ENCODE measurements at places on chromosomes 1 and 21.

- DNase-seq, result no peak
These were observed 27.2 kb downstream of the RNF187 start for GRCh38 chr1:228514421-228514820.

DNA sequence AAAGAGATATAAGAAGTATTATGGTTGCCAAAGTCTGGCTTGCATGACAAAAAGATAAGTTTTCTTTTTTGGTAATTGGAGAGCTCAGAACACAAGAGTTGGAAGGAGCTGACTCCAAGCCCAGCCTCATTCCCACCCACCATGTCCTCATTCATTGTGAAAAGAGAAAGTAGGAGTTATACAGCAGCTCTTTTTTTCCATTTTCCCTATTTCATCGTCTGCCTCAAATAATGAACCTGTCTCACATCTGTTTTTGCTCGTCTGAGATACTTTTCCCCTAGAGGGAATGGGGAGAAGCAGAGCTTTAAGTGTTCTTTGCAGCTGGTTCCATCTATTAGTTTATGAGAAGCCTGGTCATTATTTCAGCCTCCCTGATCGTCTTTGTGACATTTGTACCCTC, 34.7 kb downstream of the AGT start:
- no peak for DNase-seq

DNA sequence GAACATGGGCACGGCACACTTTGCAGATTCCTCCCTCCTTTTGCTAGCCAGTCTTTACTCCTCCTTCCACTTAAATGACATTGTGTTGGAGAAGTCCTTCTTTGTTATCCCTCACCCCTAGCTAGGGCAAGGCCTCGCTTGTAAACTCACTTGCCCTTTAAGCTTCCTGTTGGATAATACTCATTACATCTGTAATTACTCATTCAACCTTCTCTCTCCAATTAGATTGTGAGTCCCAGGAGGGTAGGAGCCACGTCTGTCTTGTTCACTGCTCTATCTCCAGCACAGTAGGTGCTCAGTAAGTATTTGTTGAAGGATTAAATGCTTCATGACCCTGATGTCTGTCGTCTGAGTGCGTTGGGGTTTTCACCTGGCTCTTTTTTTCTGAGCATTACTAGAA, 98.7 kb upstream of the USP24 start:
- no peak for DNase-seq

DNA sequence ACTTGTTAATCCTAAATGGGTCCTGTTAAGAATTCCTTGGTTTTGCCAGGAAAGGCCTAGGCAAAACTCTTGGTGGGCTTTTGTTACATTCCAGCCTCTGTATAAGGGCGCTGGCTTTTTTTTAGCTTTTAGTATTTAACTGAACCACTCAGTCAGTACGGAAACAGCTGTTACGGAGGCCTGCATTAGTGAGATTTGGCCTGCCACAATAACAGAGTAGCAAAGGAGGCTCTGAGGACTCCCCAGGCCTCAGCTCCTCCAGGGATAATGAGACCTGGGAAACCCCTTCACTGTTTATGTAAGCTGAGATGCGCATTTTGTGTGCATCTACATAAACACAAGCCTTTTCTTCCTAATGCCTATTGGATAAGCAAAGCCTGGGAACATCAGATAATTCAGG, 210.2 kb downstream of the APP start:
- DNase-seq, result no peak

DNA sequence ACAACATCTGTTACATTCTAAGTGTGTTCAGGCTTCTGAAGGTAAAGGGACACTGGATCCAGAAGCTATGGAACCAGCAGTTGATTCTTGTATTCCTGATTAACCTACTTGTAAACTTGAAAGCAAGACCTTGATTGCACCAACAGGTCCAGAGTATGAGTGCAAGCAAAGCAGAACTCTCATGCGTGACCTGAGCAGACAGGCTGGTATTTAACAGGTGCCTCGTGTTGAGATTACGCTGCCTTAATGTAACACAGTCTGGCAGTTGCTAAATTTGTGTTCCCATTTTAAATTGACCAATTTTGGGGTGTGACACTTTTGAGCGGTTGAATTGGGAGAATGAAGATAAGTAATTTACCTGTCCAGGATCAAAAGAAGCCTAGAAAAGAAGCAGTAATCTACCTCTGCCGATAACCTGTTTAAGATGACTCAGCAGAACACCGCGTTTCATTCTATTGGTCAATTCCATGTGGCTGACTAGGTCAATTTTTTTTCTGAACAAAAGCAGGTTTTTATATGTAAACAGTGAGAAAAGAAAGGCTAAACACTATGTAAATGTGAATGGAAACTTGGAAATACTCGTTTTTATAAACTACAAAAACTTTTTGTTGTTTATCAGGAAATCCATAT, 147.6 kb downstream of the DYRK1A start:
- DNase-seq, result no peak

DNA sequence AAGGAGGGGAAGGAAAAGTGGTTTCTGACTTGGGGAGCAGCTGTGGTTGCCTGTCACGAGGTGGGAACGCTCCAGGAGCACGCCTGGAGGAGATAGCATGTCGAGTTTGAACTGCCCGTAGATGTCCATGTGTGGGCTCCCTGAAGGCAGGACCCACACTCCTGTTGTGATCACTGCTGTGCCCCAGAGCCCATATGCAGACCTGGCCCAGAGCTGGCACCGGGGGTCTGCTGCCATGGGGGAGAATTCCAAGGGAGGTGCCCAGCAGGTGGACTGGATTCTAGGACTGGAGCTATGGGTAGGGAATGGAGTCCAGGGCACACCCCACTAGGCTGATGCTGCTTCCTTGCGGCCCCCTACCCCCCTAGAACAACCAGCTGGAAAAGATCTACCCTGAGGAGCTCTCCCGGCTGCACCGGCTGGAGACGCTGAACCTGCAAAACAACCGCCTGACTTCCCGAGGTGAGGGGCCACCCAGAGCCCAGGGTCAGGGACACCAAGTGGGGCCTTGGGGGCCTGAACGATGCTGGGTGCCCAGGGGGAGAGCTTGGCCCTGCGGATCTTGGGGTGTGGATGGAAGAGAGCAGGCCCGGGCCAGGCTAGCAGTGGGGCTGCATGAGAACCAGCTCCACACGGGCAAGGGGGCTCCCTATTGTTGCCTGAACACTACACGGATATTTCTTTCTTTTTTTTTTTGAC, 9.3 kb downstream of the PODN start:
- no peak for DNase-seq

- no peak for DNase-seq
These were observed 65.0 kb downstream of the SYT6 start for GRCh38 chr1:114088392-114089299.

- no peak for DNase-seq
These were observed 38.5 kb downstream of the TGFB2 start for GRCh38 chr1:218383681-218384080.

DNA sequence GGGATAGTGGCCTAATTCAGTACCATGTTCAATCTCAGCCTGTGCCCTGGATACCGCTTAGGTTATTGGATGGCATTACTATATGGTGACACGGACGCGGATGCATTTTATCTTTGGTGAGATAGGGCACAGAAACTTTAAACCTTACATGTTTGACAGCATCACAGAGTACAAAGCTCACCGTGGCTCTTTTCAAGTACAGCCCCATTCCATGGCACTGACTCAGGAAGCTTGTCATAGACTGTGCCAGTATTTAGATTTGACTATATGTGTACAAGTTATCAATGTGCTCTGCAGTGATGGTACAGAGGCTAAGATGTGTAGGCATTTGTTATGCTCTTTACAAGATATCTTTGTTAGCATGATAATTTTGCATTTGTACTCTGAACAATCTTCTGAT, 169.0 kb downstream of the RYR2 start:
- no peak for DNase-seq

DNA sequence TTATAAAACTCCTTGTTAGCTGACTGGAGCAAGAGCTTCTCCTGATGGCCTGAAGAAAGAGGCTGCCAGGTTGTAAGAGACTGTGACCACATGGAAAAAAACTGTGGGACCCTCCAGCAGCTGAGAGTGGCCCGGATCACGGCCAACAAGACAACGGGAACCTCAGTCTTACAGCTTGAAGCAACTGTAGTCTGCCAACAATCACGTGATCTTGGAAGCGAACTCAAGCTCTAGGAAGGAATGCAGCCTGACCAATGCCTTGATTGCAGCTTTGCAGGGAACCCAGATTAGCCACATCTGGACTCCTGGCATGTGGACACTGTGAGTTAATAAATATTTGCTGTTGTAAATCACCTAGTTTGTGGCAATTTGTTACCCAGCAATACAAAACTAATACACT, 442.6 kb upstream of the PRMT6 start:
- no peak for DNase-seq

DNA sequence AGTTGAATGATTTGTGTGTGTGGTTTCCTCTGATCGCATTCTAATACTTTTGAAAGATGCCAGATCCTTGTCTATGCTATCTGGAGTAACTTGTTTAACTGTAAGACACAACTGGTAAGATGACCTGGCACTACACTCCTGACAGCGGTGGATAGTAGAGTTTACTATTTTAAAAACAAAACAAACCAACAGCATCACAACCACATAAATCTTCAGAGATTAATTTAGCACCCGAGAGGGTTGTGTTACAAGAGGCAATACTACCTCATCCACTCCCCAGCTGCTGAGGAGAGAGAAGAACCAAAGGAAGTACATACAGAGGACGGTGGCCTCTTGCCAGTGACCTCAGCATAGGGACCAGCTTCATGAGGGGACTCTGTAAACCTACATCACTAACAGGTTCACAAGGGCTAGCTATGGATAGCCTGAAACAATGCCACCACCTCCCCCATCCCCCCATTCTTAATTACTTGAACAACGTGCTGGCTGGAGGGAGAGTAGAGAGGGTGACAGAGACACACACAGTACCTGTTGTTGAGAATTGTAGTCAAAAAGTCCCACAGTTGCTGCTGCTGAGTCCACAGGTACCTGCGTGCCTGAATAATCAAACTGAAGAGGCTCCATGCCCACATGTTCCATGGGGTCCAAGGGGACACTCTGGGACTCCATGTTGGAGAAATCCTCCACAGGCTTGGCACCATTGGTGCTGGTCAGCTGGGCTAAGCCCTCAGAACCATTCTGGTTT, 73.5 kb downstream of the PUM1 start:
- DNase-seq, result no peak

DNA sequence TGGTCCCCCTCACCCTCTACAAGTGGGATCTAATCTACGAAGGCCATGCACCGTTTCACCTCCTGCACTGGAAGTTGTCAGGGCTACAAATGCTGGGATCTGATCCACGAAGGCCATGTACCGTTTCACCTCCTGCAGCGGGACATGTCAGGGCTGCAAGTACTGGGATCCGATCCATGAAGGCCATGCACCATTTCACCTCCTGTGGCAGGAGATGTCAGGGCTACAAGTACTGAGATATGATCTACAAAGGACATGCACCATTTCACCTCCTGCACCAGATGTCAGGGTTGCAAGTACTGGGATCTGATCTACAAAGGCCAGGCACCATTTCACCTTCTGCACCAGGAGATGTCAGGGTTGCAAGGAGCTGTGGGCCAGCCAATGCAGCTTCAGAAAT, 7.0 kb downstream of the ALDH4A1 start:
- no peak for DNase-seq

DNA sequence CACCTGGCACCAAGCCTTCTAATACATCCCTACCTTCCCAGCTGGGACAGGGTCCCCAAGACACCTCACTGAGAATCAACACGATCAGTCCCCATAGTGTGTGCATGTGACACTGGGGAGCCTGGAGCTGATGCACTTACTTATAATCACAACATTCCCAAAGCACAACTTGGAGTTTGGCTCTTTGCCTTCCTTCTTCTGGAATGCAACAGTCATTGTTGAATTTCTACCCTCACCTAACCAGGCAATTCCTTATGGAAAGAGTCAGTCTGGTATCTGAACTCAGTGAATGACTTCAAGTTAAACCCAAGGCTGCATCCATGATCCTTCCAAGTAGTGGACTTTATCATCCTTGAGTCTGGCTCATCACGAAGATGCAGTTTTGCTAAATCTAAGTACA, 86.1 kb downstream of the DSCAM start:
- DNase-seq, result no peak

- DNase-seq, result no peak
These were observed 6.0 kb upstream of the TFF3 start for GRCh38 chr21:42321231-42321630.

DNA sequence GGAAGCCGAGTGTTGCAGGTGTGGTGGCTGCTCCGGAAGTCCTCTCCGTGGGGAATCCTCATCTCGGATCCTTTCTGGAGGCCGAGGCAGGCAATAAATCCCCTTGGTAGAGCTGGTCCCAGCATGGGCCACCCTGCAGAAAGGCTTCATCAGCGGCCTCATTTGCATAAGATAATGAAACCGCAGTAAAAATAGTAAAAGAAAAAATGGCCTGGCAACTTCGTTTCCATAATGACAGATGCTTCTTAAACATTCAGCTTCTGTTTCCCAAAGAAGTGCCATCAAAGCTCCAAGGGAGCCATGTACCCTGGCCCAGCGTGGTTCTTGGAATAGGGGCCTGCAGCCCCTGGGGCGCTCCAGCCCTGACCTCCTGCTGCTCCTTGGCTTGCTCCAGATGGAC, 244.1 kb downstream of the GRIK3 start:
- DNase-seq, result no peak

DNA sequence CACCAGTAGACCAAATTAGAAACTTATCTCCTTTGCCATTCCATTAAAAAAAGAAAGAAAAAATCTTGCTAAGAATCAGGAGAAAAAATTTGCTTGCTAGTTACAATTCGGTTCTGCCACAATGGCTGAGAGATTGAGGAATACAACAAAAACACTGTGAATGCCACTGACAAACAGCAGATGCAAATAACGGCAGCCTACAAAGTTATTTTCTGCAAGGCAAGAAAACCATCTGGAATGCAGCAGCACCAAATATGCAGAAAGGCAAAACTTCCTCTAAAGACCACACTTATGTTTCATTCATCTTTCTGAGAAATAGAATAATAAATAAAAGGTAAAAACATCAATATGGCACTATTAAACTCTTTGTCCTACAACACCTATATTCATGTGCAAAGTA, 75.7 kb downstream of the ENAH start:
- DNase-seq, result no peak

DNA sequence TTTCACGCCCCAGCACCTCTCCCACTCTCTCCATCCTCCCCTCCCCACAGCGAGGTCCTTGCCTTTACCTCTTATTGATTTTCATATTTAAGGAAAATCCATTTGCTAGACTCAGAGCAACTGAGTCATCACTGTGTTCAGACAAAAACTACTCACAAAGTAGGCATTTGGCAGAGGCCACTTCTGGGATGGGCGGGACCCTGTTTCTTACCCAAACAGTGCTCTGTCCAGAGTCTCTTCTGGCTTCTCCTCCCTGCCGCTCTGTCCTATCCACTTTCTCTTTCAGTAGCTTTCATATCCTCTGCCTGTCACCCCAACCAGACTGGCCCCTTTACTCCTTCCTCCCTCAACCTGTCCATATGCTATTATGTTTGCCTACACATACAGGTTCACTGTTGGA, 2.4 kb upstream of the NAV1 start:
- no peak for DNase-seq

- no peak for DNase-seq
These were observed 1528.6 kb upstream of the TPTE start for GRCh38 chr21:8992731-8993174.
